Activated T-helper 1 cell treated with anti-CD3 and anti-CD28 coated beads, Interleukin-12 subunit alpha, Interleukin-12 subunit beta, Interleukin-2, Interleukin-4 antibody, amounts not matched to agents 30 ng/mL and 10 ng/mL and 1 ng/mL, durations not matched to agents 14 hours and 24 hours and 36 hours (primary cell): ENCODE measurements at places on chromosomes 1 and 21.

DNA sequence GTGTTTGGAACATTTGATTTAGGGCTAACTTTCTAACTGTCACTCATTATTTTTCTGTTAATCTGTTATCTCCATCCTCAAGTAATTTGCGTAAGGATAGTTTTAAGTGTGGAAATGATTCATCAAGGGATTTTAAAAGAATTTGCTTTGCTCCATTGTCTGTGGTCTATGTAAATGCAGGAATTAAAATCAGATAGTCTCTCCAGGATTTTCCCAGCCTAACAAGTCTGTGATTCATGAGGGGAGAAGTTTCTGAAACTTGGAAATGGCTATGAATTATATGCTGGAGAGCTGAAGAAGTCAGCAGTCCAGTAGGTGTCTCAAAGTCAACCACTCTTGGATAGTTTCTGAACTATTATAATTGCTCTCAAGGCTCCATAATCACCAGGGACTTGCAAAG is 264.5 kb downstream of the MRPL39 start:
- DNase-seq = no peak

- DNase-seq = no peak
Observed at GRCh38 chr1:64092851-64093371, 110.5 kb upstream of the UBE2U start.

GRCh38 chr1:158002631-158003405 is 9.4 kb downstream of the KIRREL1 start:
- DNase-seq = no peak

GRCh38 chr1:205587581-205587980 is 44.2 kb downstream of the ELK4 start:
- no peak for DNase-seq

DNA sequence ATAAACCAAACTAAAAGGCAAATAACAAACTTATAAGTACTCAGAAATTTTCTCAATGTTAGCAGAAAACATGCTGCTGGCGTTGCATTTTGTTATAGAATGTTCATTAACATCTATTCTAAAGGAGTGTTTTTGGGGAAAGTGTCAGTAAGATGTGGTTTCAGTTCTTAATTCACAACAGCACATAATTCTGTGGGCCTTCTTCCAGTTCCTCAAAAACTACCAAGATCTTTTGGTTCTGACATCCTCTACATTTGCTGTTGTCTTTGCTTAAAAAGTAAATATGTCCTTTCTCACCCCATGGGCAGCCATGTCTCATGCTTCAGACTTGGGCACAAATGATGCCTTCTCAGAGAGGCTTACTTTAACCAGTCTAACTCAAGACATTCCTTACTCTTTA is 152.5 kb downstream of the CDC7 start:
- no peak for DNase-seq

- DNase-seq = no peak
Observed at GRCh38 chr1:207910591-207911354, at the start of gene CD34. Gene CD34, minus strand, starts transcription at chr1:207911125. Its CDS starts 45 bp downstream, at chr1:207911080.

GRCh38 chr1:241918879-241919278 is 38.7 kb upstream of the BECN2 start:
- DNase-seq = no peak

DNA sequence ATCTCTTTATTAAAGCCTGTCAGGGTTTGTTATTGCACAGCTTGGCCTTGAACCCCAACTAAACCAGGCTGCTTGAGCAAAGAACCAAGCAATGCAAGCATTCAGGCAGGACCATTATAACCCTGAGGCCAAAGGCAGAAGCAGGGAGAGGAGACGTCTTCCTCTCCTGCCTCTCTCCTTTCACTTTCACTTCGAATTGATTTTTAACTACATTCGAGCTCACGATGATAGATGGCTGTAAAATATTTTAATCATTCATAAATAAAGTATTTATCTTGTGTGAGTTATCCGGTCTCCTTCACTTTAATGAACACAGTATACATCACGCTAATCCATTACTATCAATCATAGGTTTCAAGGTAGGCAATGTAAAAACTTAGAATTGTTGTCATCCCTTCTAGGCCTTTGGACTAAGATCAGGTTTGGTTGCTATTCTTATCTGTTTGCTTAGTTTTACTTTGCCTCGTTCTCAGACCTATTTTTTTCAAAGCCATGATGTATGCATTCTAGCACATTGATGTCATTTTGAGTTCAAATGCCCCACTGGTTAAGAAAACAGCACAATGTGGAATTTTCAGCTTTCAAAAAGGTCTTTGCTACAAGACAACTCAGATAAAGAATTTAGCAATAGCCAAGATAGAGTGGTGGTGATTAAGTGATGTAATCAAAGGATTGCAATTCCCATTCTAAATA is 480.2 kb upstream of the RUNX1 start:
- peak; percentile 9 for DNase-seq

- no peak for DNase-seq
Observed at GRCh38 chr1:204194771-204195170, 1.5 kb downstream of the KISS1 start.

DNA sequence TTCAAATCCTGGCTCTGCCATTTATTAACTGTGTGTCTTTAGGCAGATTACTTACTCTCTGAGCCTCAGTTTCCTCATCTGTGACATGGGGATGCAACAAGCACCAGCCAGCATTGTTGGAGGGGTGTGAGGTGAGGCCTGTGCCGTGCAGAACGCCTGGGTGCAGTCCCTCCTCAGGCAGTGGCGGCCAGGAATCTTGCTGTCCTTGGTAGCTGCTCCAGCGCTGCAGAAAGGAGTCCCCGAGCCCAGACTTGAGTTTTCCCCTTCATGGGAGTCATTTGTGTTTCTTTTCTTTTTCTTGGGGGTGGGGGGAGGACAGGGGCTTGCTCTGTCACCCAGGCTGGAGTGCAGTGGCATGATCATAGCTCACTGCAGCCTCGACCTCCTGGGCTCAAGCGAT is 46.6 kb downstream of the DISP3 start:
- DNase-seq = no peak

GRCh38 chr1:38990386-38990737 is 714 bp upstream of the AKIRIN1 start:
- DNase-seq = no peak

- no peak for DNase-seq
Observed at GRCh38 chr1:223006371-223006770, 136.7 kb downstream of the TLR5 start.

DNA sequence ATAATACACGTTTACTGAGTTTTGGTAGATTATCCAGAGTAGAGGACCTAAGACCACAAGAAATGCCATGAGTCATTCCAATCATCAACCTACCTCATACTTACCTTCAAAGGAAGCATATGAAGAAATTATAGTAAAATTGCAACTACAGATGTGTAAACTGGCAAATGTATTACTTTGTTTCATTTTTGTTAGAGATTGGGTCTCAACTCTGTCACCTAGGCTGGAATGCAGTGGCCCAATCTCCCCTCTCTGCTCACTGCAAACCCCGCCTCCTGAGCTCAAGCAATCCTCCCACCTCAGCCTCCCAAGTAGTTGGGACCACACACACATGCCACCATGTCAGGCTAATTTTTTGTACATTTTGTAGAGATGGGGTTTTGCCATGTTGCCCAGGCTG is 5.2 kb downstream of the TMCO1 start:
- no peak for DNase-seq

DNA sequence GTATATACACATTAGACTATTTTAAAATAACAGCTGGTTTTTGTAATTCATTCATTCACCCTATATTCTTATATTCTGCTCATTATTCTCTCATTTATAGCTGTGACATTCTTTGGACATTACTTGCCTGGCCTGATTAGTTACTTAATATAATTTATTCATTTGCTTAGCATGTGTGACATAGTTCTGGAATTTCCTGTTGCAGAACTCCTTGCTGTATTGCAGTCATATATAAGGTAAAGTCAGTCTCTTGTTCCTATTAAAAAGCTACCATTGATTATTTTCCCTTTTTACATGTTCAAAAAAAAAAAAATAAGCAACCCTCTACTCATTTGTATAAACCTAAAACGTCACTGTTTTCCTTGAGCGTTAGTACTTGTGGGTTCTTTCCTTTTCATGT is 23.9 kb downstream of the GNAT2 start:
- no peak for DNase-seq

DNA sequence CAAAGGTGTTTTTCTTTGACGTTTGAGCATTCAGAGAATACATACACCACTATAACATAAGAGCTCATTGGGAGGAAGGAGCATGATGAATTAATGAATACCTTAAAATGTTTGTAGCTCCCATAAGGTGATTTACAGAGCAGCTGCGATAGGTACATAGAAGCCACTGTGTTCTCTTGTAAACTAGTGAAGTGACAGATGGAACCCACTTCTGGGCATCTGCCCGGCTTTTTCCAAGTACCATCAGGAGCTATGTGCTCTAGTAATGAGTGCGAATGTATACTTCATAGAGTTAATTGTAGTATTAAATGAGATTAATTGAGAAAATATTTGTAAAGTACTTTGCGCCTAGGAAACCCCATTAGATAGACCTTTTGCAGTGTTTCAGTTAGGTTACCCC is 48.4 kb downstream of the HENMT1 start:
- no peak for DNase-seq

DNA sequence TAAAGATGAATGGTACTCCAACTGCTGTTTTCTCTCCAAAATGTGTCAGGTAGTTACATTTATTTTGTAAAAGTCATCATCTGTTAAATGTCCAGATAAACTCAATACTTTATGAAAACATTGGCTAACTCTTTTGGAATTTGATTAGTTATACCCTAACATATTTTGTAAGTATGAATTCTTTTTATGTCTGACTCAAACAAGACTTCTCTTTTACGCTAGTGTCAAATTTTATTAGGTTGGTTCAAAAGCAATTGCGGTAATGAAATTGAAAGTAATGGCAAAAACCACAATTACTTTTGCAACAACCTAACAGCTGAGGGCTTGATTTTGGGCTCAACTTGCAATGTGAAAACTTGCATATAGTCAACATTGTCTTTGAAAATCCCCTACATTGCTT is 41.0 kb upstream of the USP25 start:
- no peak for DNase-seq

DNA sequence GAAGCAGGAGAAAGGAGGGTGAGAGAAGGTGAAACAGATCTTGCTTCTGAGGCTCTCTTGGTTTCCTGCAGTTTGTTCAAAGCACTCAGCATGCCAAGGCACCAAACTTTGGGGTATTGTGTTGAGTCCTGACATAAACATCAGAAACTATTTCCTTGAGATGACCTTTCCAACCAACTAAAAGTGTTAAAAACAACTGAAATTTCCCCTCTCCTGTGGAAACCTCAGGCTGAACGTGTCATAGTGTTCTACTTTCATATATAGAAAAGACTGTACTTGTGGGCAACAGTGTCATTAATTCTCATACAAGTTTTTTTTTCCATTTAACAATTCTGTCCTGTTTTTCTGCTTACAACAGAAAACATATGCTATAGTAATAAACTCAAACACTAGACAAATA is 6.3 kb upstream of the LYST start:
- DNase-seq = peak; percentile 38

GRCh38 chr1:37636435-37636834 is 1.7 kb upstream of the RSPO1 start:
- DNase-seq = no peak

GRCh38 chr1:178659789-178660208 is 65.2 kb upstream of the RALGPS2 start:
- DNase-seq = no peak

DNA sequence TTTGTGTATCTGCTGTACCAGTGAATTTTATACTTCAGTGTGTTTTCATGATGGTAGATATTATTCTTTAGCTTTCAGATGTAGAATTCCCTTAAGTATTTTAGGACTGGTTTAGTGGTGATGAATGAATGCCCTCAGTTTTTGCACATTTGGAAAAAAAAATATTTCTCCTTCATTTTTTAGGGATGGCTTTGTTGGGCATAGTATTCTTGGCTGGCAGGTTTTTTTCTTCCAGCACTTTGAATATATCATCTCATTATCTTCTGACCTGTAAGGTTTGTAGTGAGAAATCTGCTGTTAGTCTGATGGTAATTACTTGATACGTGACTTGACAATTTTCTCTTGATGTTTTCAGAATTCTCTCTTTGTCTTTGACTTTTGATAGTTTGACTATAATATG is 66.8 kb downstream of the XPR1 start:
- DNase-seq = no peak

- DNase-seq = no peak
Observed at GRCh38 chr1:31977385-31978131, 36.1 kb upstream of the KHDRBS1 start.

DNA sequence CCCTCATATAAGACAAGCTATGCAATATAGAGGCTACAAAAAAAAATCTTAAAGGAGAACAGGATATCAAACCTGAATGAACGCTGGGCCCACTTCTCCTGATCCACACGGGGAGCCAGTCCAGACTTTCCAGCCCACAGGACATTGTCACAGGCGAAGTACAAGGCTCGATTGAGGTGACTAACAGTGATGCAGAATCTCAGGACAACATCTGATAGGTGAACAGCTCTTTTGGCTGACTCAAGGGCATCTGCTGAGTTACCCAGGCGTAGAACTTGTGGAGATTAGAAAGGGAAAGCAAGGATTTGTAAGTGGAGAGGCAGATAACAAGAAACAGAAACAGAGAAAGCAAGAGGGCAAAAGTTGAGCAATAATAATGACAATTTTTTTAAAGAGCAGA is 1.8 kb downstream of the PEX11B start:
- DNase-seq = no peak

DNA sequence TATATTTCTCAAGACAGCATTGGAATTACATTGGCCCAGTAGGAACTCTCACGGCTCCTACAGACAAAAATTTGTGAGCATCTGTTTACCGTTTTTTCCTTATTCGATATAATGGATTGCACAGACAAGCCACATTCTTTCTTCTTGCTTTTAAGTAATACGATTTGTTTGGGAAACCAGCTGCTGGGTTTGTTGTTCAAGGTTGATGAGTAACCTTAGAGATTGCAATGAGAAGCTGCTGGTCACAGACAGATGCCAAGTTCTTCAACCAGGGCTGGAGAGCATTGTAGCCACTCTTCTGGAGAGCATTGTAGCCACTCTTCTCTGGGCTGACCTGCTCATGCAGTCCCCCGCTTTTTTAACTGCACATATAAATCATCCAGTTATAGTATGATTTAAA is 1.4 kb upstream of the MIA3 start:
- no peak for DNase-seq

DNA sequence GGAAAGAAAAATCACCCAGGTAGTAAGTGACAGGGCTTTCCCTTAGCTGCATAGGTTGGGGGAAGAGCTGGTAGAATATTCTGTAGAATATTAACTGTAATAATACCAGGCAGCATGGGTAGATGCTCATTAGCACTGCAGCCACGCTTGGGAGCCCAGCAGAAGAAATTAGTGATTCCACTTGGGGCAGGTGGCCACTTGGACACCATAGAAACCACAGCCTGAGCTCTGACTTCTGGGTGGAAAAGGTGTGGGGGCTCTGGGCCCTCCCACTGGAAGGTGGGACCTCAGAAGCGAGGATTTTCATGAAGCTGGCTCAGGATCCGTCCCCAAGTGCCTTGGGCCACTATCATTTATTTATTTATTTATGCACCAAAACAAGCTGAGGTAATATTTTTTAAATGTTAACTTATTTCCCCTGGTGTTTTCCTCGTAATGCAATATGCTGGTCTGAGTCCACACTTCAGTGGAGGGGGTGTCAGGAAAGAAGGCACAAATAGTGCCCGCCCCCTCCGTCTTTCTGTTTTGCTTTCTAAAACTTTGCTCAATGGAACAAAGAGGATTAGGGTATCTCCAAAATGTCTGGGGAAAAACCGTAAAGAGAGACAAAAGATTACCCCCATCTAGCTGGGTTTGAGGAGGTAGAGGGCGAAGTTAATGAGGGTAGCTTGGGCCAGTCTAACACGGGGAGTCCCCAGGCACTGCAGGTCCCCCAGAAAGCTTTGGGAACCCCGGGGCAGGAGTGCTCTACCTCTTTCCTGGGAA is 75.2 kb upstream of the GADD45A start:
- no peak for DNase-seq

- no peak for DNase-seq
Observed at GRCh38 chr1:78126506-78126905, 80.7 kb downstream of the GIPC2 start.
